MG63 (cell line): ENCODE measurements at places on chromosomes 16 and 17.

DNA sequence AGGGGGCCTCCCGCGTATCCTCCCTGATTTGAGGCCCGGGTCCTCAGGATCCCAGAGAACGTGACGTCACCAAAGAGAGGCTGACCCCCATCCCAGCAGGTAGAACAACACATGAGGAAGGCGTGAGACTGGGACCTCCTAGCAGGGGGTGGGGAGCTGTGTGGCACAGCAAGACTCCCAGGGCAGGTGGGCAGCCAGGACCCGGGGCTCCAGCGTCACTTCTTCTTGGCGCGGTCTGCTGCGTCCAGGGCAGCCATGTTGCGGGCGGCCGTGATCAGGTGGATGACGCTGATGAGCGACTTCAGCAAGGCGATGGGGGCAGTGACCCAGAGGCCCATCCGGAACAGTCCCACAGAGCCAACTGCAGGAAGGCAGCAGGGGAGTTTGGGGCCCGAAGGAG lies 4.1 kb downstream of the CDIPT start:
- DNase-seq, result no peak

DNA sequence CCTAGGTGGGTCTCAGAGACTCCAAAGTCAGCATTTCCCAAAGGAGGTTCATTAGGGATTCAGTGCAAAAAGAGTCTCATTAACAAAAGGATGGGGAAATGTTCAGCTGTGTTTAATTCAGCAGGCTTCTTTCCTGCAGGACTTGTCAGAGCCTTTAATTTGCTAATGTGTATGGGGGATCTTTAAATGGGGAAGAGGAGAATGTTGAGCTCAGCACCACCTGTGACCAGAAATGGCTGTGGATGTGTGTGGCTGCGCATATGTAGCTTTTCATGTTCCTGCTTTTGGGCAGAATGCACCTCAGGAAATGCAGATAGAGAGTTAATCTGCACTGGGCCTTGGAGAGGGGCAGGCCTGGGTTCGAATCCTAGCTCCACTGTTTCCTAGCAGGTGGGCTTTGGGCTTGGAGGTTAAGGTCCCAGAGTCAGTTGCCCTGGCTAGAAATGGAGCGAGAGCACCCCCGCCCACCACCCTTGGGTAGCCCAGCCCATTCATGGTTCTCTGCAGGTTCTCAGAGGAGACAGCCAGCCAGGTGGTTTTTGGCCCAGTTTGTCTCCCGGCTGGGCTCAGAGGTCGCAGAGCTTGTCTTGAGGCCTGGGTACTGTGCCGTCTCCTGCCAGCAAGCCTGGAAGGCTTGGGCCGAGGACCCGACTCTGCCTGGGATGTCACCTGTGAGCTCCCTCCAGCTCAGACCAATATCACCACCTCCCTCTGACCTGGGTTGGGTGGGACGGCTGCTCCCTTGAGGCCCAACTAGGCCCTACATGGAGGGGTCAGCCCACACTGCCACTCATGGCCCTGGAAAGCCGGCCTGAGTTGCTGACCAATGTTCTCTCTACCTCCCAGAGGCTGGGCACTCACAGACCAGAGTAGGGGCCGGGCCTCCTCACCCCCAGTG lies 9.3 kb downstream of the ADCY7 start:
- DNase-seq, result no peak

DNA sequence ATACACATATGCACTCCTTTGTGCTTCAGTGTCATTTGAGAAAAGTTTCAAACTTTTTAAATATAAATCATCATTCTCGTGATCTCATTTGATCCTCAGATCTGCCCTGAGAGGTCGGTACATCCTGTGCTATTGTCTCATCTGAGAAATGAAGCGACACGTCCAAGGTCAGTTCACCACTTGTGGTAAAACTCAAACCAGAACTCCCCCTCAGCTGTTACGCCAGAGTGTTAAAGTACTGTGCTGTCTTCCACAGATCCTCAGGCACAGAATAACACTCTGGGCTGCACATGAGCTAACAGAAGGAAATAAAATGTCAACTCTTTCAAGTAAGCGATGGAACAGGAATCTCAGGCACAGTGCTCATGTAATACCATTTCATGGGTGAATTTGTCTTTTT lies 31.4 kb downstream of the ANKFN1 start:
- DNase-seq, result no peak

DNA sequence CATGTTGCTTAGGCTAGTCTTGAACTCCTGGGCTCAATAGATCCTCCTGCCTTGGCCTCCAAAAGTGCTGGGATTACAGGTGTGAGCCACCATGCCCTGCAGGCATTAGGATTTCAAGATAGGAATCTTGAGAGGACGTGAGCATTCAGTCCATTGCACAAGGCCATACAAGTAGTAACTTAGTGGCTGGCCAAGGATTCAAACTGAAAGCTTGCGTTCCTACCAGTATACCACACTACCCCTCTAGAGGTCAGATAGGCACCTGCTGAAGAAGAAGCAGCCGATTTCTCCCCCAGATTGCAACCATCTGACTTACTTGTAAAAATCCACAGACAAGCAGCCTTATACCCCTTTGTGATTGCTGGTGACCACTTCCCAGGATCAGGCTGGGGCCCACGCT lies 80.9 kb downstream of the CACNG3 start:
- DNase-seq, result no peak

- no peak for DNase-seq
Observed at GRCh38 chr16:73883841-73884240, 412.8 kb upstream of the PSMD7 start.
